ENCODE measurements at places on chromosomes 4 and X.

- DNase-seq = no peak
Measured at GRCh38 chr4:128913228-128913627, 103.7 kb downstream of the JADE1 start.

- DNase-seq = no peak
Measured at GRCh38 chr4:93313197-93313596, 515.4 kb upstream of the ATOH1 start.

GRCh38 chrX:106935175-106935574, 15.0 kb downstream of the CLDN2 start:
- DNase-seq = no peak

DNA sequence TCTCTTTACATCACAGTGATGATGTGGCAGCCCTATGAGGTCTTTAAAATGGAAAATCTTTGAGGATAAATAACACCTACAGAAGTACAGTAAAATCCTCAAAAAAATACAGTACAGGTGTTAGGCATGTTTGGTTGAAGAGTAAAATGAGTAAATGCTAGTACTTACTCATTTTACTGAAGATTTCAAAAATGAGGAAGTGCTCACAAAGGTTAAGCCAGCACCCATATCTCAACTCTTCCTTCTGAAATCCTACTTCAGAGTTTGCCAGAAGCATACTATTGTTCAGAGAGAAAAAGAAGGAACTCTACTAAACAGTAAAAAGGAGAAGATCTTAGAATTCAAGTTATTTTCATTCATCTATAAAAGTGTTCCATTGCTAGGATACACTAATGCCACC, 130.9 kb downstream of the CBR4 start:
- no peak for DNase-seq

GRCh38 chr4:74738464-74739143, 55.7 kb downstream of the BTC start:
- no peak for DNase-seq

- no peak for DNase-seq
Measured at GRCh38 chr4:180811556-180811955, 1431.6 kb upstream of the TENM3 start.

Data from AG08395 (cell line).